ENCODE measurements at places on chromosomes 7 and 10.

- H3K36me3 ChIP-seq = no peaks in the 10 kb centered on the region
- no peaks in the 10 kb centered on the region for H3K27me3 ChIP-seq
- DNase-seq = peak; percentile 97
- H3K4me3 ChIP-seq = no peak overlapping the region
Observed at GRCh38 chr10:35822316-35822715, 180.2 kb upstream of the FZD8 start.

DNA sequence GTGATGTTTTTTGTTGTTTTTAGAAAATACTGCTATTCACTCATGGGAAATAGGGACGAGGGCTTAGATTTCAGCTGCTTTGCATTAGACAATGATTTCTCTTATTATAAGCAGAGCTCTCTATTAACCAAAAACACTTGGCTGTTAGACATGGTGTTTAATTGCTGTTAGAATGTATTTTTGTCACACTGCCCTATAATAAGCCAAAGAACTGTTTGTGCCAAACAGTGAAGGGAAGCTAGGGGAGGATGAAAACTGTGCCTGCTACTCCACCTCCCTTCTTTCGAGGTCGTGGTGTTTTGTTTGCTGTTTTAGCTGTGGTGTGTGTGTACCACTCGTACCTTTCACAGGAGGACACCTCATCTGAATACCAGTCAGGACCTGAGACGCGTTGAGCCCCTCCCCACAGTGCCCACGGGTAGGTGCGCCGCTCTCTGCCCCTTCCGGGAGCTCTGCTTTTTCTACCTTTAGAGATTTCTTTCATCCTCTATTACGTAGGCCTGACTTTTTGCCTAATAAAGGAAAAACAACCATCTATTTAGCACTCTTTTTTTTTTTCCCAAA lies 57.9 kb downstream of the CUX1 start:
- H3K4me3 ChIP-seq = no peak overlapping the region
- H3K27ac ChIP-seq = no peak overlapping the region
- no peaks in the 10 kb centered on the region for H3K27me3 ChIP-seq
- DNase-seq = no peak

GRCh38 chr7:3888096-3888495 lies 587.0 kb downstream of the SDK1 start:
- H3K27me3 ChIP-seq = no peaks in the 10 kb centered on the region
- H3K27ac ChIP-seq = no peak overlapping the region
- DNase-seq = no peak
- H3K4me1 ChIP-seq = no peaks in the 10 kb centered on the region

- H3K27ac ChIP-seq = no peak overlapping the region
- no peak overlapping the region for H3K4me3 ChIP-seq
- peaks cover 6% of the 10 kb centered on the region for H3K4me1 ChIP-seq
- H3K36me3 ChIP-seq = no peaks in the 10 kb centered on the region
- no peaks in the 10 kb centered on the region for H3K27me3 ChIP-seq
Observed at GRCh38 chr10:116785867-116786266, 43.5 kb upstream of the HSPA12A start.

GRCh38 chr7:66930341-66930740 lies 9.3 kb downstream of the TMEM248 start:
- no peaks in the 10 kb centered on the region for H3K36me3 ChIP-seq
- peak; percentile 28 for DNase-seq
- no peak overlapping the region for H3K27ac ChIP-seq
- no peak overlapping the region for H3K4me3 ChIP-seq
- H3K4me1 ChIP-seq = no peaks in the 10 kb centered on the region

- H3K4me3 ChIP-seq = peak overlapping the region; percentile 57
- DNase-seq = peak; percentile 53
- H3K4me1 ChIP-seq = peaks cover 27% of the 10 kb centered on the region
- H3K27me3 ChIP-seq = no peaks in the 10 kb centered on the region
Observed at GRCh38 chr10:5546891-5547680, 22.3 kb downstream of the CALML3 start.

DNA sequence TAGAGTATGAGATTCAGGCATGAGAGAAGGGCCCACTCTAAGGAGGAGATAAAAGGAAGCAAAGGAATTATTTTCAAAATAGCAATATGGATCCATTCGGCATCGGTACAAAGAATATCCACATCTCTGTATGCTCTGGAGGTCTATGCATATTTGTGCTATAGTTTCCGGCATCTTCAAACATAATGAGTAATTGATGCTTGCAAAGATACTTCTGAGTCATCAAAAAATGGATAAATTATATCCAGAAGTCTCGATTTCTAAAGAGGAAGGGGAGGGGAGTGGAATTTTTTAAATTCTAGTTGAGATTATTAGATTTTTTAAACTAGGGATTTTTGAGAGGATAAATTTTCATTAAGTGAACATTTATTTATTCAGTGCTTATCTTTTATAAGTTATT lies 72.9 kb upstream of the KIAA1217 start:
- DNase-seq = no peak
- peaks cover 4% of the 10 kb centered on the region for H3K4me1 ChIP-seq
- H3K4me3 ChIP-seq = no peak overlapping the region
- H3K36me3 ChIP-seq = no peaks in the 10 kb centered on the region
- H3K27ac ChIP-seq = no peak overlapping the region

GRCh38 chr7:128791972-128792327 lies 182 bp downstream of the CCDC136 start:
- DNase-seq = peak; percentile 64
- no peak overlapping the region for H3K27ac ChIP-seq
- H3K4me1 ChIP-seq = peaks cover 8% of the 10 kb centered on the region
- peak overlapping the region; percentile 75 for H3K4me3 ChIP-seq

- no peak for DNase-seq
- H3K4me3 ChIP-seq = no peak overlapping the region
- H3K27me3 ChIP-seq = no peaks in the 10 kb centered on the region
- peaks cover 30% of the 10 kb centered on the region for H3K4me1 ChIP-seq
- peaks cover 3% of the 10 kb centered on the region for H3K36me3 ChIP-seq
Observed at GRCh38 chr7:137942484-137943115, 59.3 kb downstream of the CREB3L2 start.

All from GM23248 (cell line).